ENCODE measurements at places on chromosomes 5 and 9.
A peak's percentile ranks its signal among the peaks of the same experiment; 100 is the strongest.

GRCh38 chr5:62143268-62144229 lies 162.5 kb upstream of the KIF2A start:
- peak; percentile 59 for DNase-seq

GRCh38 chr9:20744036-20744630 lies 60.1 kb downstream of the FOCAD start:
- DNase-seq, result peak; percentile 5

- DNase-seq, result no peak
Measured at GRCh38 chr5:123805300-123805699, 293.3 kb downstream of the CSNK1G3 start.

- peak; percentile 84 for DNase-seq
Measured at GRCh38 chr5:108749128-108749861, 1.6 kb downstream of the FER start.

GRCh38 chr9:84325347-84325973 lies 15.1 kb downstream of the SLC28A3 start:
- peak; percentile 24 for DNase-seq

GRCh38 chr5:74337984-74338310 lies 302.6 kb downstream of the ENC1 start:
- DNase-seq, result no peak

- DNase-seq, result no peak
Measured at GRCh38 chr9:4574657-4575243, 84.5 kb downstream of the SLC1A1 start.

DNA sequence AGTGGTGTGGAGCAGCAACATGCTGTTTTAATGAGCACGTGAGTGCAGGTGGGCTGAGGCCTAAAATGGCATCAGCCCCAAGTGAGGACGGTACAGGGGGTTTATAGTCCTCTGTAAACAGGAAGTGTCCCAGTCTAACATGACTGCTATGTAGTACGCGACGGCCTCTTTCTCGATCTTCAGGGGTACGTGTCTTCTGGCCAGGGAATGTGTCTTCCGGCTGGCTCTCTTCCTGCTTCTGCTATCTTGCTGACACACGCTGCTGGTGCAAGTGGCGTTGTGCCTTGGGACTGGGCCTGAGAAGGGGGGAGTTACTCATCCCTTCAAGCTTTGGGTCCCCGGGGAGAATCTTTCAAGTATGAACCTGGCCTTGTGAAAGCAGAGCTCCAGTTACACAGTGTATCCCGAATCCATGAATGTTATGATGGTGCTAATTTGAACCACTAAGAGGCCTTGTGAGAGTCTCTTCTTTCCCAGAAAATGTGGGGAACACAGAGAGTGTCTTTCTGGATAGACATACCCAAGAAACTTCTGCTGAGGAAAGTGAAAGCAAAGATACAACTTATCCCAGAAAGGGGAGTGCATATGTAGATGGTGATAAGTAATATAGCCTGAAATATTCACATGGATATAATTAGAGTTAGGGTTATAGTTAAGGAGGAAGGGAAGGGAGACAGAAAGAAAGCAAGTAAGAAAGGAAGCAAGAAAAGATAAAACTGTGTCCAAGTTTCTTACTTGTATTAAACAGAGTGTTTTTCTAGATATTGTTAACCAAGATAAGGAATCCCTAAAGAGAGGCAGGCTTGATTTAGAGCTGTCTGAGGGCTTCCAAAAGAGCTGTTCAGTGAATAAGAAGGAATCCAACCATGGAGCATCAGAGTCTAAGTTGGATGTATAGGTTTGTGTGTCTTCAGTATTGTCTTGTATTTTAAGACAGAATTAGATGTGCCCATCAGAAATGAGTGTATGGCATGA lies 35.5 kb upstream of the ANXA2R start:
- no peak for DNase-seq

GRCh38 chr9:114697951-114698351 lies 16.0 kb upstream of the TEX48 start:
- DNase-seq, result no peak

DNA sequence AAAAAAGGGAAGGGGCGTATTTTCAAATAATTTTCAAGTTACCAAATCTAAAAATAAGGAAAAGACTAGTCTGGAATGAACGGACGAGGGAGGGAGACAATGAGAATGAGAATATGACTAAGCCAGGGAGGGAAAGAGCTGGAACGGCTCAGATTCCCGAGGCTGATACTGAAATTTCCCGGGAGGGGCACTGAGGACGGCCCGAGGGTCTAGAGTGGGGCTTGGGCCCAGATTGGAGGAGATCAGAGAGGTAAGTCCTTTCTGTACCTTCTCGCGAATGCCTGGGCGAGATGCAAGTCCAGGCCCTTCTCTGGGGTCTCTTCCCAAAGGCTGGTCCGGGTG lies 3.4 kb upstream of the CCIN start:
- no peak for DNase-seq

GRCh38 chr5:169012450-169012849 lies 288.5 kb downstream of the SLIT3 start:
- DNase-seq, result no peak

- DNase-seq, result no peak
Measured at GRCh38 chr5:138935466-138935865, 60.3 kb upstream of the LRRTM2 start.

DNA sequence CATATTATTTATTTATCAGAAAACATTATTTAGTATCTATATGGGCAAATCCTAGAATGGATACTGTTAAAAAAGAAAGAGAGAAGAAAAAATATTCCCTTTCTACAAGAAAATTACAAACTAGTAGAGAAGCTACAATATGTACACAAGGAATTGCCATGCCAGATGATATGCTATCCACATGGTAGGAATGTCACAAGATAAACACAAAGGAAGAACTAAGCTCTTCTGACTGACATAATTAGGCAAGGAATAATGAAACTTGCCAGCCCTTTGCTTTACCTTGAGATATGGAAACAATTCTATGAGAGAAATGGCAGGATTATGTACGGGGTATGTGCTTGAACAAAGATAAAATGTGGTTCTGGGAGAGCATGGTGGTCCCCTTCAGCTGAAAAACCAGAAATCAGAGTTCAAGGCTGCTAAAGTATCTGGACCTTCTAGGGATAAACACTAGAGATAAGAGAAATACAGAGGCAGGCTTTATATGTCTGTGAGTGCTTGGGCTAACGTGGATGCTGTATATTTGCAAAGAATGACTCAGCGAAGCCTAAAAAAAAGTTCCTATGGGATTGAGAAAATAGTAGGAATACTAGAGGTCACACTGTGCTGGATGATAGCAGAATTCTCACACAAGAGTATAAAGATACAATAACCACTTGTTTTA lies 451.6 kb downstream of the TLE1 start:
- peak; percentile 26 for DNase-seq

- DNase-seq, result no peak
Measured at GRCh38 chr5:150488519-150489359, 19.2 kb upstream of the NDST1 start.

- DNase-seq, result no peak
Measured at GRCh38 chr5:134576386-134577021, 51.0 kb downstream of the JADE2 start.

DNA sequence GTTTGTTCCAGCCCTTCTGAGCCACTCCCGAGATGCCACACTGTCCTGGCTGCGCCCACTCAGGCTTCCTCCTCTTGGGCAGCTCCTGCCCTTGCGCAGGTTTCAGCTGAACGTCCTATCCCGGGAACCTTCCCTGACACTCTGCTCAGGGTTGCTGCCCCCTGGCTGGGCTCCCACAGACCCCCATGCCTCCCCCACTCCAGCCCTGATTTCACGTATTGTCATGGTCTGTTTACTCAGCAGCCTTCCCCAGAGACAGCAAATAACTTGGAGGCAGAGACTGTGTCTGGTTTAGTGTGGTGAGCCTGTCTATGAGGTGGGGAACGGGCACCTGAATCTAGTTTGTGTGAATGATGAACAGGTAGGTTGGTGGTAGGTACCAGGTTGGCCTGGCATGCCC lies 40.4 kb downstream of the LMX1B start:
- DNase-seq, result no peak

DNA sequence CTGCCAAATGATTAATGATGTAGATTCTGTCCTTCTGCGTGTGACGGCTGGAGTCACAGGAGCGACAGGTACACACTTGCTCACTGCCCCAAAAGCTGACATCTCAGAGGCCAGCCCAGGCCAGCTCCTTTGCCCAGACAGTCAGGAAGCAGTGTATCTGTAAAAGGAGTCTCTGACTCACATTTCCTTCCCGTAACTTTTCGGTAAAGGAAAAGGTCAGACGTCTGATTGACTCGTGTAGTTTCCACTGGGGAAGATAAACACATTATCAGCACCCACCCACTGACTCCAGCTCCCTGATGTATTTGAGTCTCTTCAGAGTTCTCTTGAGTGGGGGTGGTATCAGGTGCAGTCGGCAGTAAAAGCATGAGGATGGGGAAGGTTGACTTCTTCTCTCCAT lies 64.4 kb upstream of the WWC1 start:
- DNase-seq, result no peak

GRCh38 chr5:150213530-150213929 lies 23.7 kb downstream of the SLC6A7 start:
- DNase-seq, result no peak

GRCh38 chr5:148384380-148384737 lies 601 bp downstream of the FBXO38 start:
- DNase-seq, result peak; percentile 23

DNA sequence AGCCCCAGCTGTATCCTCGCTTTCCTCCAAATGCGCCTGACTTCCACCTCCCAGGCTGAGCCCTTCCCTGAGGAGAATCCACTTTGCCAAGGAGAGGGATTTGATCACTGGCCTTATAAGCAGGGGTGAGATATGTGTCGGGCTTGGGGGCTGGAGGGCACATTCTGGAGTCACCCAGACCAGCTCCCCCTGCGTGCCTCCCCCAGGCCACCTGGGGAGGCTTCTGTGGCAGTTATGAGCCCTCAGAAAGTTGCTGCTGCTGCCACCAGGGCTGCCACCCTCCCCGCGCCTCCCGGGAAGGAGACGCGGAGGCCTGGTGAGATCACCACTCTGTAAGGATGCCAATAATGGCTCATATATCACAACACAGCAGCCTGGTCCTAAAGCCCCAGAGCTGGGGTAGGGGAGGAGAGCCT lies 211.5 kb downstream of the PAPPA start:
- peak; percentile 70 for DNase-seq

- no peak for DNase-seq
Measured at GRCh38 chr5:108641596-108641995, 106.1 kb upstream of the FER start.

GRCh38 chr5:42426016-42426415 lies 2.8 kb downstream of the GHR start:
- DNase-seq, result no peak

DNA sequence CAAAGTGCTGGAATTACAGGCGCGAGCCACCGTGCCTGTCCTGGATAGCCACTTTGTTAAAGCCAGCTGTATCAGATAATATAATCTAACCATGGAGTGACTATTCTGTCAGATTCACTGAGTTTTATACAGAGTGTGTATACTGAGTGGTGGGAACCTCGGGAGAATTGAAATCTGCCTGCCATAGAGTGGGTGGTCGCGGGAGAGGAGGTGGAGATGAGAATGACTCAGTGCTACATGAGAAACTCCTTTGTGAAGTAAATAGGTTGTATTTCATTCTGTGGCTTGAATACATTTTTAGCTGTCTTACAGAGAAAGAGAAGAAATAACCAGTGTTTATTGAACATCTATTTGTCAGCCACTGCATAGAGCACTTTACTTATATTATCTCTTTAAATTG lies 26.4 kb downstream of the ATP6V0E1 start:
- no peak for DNase-seq

DNA sequence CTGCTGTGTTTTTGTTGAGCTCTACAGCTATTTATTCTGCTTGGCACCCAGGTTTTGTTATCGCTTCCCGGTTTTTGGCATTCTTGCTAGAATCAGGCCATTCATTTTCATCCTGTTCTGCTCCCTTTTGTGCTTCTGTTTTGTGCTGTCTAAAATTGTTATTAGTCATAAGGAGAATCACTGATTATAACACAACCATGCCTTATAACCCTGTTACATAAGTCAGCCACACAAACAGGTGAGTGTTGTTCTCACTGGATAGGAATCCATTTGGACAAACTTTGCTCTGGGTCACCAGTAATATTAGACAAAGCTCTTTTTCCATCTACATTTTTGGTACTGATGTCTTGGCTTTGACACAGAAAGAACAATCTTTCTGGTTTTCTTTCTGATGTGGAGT lies 622.8 kb downstream of the PSAT1 start:
- no peak for DNase-seq

GRCh38 chr9:135601988-135602387 lies 37.4 kb downstream of the GLT6D1 start:
- DNase-seq, result no peak

DNA sequence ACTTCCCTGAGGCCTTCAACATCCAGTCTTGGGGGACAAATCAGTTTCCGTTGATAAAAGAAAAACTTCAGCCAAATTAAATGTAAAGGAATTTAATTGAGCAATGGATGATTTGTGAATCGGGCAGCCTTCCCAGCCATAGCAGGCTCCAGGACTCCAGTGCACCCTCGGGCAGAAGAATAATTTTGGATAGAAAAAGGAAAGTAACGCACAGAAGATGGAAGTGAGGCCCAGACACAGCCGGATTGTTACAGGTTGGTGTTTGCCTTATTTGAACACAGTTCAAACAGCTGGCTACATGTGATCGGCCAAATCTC lies 19.1 kb downstream of the MRPL36 start:
- DNase-seq, result no peak

DNA sequence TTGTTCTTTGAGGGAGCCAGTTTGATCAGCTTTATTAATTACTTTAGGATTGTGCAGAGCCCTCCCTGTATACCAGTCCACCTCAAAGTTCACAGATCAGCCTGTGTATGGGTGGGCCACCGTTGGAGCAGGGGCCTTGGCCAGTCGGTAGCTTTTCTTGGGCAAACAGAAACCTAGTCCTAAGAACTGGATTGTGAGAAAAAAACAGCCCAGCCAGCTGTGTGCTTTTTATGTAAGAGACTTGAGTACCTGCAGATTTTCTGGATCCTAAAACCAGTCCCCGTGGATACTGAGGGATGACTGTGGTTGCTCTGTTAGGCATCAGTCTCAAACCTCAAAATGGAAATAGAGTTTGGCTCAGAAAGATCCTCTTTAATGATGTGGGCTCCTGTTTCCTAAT lies 24.8 kb upstream of the ROPN1L start:
- DNase-seq, result no peak

- DNase-seq, result no peak
Measured at GRCh38 chr9:127209948-127210640, 54.5 kb upstream of the GARNL3 start.

GRCh38 chr5:169080448-169080911 lies 220.5 kb downstream of the SLIT3 start:
- DNase-seq, result no peak

- no peak for DNase-seq
Measured at GRCh38 chr5:68305223-68305870, 89.8 kb downstream of the PIK3R1 start.

- no peak for DNase-seq
Measured at GRCh38 chr9:129923589-129923988, 88.3 kb downstream of the USP20 start.

DNA sequence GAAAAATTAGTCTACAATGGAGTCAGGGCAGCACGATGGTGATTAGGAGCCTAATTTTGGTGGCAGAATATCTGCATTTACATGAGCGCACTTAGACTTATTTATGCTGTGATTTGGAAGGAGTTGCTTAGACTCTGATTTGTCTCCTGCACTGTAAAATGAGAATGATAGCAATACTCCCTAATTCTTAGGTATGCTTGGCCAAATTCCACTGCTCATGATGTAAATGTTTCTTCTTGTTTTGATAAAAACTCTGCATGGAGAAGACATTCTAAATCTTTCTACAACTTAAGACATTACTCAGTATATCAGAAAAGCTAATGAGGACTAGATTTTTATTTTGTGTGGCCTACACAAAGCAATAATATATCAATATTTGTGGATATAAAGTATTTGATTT lies 205.4 kb downstream of the CDH18 start:
- DNase-seq, result no peak

Measured in hepatocyte (in vitro differentiated cells).